ENCODE measurements at places on chromosomes 11 and 22. TPM values are rescaled to one million over a fixed set of nuclear protein-coding genes. Genes with fewer than 3 reads are reported as not detected.

DNA sequence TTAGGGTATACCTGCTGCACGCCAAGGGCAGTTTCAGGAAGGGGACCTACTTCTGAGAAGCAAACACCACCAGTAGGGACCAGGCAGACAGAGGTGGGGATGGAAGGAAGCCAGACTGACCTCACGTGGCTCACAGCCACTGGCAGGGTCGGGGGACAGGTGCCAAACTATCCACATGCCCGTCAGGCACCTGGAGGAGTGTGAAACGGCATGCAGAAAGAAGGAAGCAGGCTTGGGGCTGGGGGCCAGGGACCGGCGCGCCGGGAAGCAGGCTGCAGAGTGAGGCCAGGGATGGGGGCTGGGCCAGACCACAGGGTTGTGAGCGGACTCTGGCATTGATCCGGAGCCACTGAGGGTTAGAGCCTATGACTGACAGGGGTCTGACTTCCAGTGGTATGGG is 47.5 kb downstream of the CDKN1C start:
- H3K27me3 ChIP-seq, result no peaks in the 10 kb centered on the region
- H3K4me3 ChIP-seq, result no peak overlapping the region
- no peaks in the 10 kb centered on the region for H3K36me3 ChIP-seq
- H3K27ac ChIP-seq, result no peak overlapping the region

DNA sequence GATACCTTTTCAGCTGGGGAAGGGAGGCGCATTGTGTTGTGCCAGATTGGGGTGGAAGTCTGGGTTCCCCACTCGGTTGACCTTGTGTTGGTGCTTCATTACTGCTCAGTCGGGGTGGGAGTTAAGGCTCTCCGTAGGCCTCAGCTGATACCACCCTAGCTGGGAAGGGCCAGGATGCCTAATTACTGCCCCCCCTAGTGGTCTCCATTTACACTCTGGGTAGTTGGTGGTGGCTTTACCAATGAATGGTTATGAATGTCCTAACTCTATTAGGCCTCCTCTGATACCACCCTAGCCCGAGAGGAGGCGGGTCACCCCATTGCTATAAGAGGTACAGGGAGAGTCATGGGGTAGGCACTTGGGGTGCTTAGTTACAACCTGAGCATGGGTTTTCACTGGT is 27.5 kb upstream of the HIKESHI start:
- no peaks in the 10 kb centered on the region for H3K27me3 ChIP-seq
- no peak for DNase-seq
- no peaks in the 10 kb centered on the region for H3K4me1 ChIP-seq
- no peak overlapping the region for H3K4me3 ChIP-seq
- H3K36me3 ChIP-seq, result peaks cover 18% of the 10 kb centered on the region

DNA sequence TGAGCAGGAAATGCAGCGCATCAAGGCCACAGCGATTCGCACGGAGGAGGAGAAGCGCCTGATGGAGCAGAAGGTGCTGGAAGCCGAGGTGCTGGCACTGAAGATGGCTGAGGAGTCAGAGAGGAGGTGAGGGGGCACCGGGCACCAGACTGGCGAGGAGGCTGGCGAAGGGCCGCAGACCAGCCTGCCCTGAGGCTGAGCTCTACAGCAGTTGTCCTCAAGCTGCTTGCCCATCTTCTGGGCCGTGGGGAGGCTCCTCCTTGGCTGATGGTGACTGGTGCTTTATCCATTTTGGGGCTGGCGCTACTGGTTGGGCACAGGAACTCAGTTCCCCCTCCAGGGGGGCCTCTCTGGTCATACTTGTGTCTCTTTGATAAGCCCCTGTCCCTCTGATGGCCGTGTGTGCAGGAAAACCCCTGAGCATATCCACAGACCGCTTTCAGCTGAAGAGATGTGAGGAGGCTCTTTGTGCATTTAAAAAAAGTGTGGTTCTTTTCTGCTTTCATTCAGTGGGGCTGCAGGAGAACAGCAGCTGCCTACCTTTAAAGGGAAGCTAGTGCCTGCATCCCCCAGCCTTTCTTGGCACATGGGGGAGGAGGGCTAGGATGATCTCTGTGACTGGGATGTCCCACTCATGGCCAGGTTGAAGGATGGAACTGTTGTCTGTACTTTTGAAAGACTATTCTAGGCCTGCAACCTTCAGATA is 46.3 kb upstream of the CABP7 start:
- H3K4me3 ChIP-seq, result no peak overlapping the region
- no peak overlapping the region for H3K27ac ChIP-seq
- H3K36me3 ChIP-seq, result peaks cover 68% of the 10 kb centered on the region
- no peak for DNase-seq
- no peaks in the 10 kb centered on the region for H3K27me3 ChIP-seq
- H3K4me1 ChIP-seq, result no peaks in the 10 kb centered on the region

DNA sequence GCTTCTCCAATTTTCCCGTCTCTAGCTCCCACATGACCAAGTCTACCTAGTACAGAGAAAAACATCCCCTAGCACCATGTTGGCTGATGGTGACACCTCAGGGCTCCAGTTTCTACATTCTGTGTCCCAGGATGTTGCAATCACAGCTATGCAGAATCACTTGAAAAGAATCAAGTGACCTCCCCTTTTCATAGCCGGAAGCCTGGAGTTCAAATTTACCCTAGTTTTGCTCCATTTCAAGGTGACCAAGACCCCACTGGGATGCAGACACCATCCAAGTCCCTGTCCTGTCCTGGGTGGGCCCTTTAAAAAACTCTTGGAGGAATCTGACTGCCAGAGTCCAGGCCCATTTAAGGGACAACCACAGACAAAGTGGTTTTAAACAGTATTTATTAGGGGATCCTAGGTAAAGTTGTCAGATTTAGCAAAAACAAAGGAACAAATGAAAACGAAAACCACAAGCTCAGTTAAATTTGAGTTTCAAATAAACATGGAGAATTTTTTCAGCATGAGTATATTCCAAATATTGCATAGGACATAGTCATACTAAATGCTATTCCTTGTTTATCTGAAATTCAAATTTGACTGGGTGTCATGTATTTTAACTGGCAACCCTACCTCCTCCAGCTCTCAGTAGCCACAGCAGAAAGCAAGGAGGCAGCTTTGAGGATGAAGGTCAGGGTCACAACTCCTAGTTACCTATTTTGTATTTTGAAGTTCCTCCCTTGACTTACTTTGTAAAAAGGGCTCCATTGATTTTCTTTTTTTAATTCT is 52.4 kb downstream of the MIAT start:
- H3K4me3 ChIP-seq, result no peak overlapping the region
- DNase-seq, result peak; percentile 71
- peaks cover 29% of the 10 kb centered on the region for H3K4me1 ChIP-seq
- no peaks in the 10 kb centered on the region for H3K27me3 ChIP-seq
- peak overlapping the region; percentile 44 for H3K27ac ChIP-seq

TMEM258 gene
- 97.8 TPM for total RNA-seq

ELP4 gene
- total RNA-seq, result 12.9 TPM

RAB36 gene
- 5.0 TPM for total RNA-seq

P2RY6 gene
- 0.75 TPM for total RNA-seq

ELFN2 gene
- 2.8 TPM for total RNA-seq

GRCh38 chr11:61367406-61367805 is 5.2 kb downstream of the TMEM138 start:
- H3K27ac ChIP-seq, result no peak overlapping the region
- H3K27me3 ChIP-seq, result no peaks in the 10 kb centered on the region
- DNase-seq, result no peak
- H3K4me1 ChIP-seq, result peaks cover 27% of the 10 kb centered on the region

GRCh38 chr11:122984186-122985011 is 2.8 kb upstream of the BSX start:
- peaks cover 4% of the 10 kb centered on the region for H3K4me1 ChIP-seq
- no peak overlapping the region for H3K27ac ChIP-seq
- H3K36me3 ChIP-seq, result no peaks in the 10 kb centered on the region

LMO2 gene
- 1.8 TPM for total RNA-seq

UPK3A gene
- not detected for total RNA-seq

DNA sequence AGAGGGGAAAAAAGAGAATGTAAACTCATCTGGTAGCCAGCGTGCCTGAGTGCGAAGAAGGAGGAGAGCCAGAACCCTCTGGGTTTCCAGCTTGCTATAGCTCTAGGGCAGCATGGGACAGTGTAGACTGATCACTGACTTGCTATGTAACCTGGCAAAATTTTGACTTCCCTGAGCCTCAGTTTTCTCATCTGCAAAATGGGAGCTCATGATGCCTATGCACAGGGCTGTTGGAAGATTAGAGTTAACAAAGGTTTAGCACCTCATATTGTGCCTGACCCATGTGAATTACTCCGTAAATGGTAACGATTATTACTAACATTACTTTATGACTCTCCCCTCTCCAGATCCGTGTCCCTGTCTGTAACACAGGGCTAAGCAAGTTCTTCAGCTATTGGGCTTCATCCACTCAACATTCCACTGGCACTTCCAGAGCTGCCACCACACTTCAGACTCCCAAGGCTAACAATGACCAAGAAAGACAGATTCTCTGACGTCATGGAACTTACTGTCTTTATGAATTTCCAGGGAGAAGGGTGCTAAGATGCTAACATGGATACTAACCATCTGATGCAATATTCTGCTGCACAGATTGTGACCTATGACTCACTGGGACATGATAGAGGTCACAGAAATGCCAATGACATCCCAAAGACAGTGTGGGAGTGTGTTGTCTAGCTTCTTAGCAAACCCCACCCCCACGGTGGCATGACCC is 195.2 kb downstream of the TRIM29 start:
- H3K27me3 ChIP-seq, result peaks cover 13% of the 10 kb centered on the region
- no peaks in the 10 kb centered on the region for H3K4me1 ChIP-seq
- no peak overlapping the region for H3K4me3 ChIP-seq
- H3K27ac ChIP-seq, result no peak overlapping the region

GRCh38 chr11:82004537-82005213 is 729.0 kb downstream of the FAM181B start:
- no peaks in the 10 kb centered on the region for H3K36me3 ChIP-seq
- peaks cover 8% of the 10 kb centered on the region for H3K4me1 ChIP-seq
- H3K27ac ChIP-seq, result peak overlapping the region; percentile 67
- no peak overlapping the region for H3K4me3 ChIP-seq
- peak; percentile 0 for DNase-seq

SLC37A2 gene
- 1.3 TPM for total RNA-seq

OR4A16 gene
- total RNA-seq, result not detected

- H3K27me3 ChIP-seq, result no peaks in the 10 kb centered on the region
- no peaks in the 10 kb centered on the region for H3K36me3 ChIP-seq
- H3K4me1 ChIP-seq, result peaks cover 10% of the 10 kb centered on the region
- peak; percentile 44 for DNase-seq
- peak overlapping the region; percentile 82 for H3K27ac ChIP-seq
Observed at GRCh38 chr11:8963569-8964323, 496 bp downstream of the TMEM9B start.

SYCE3 gene
- total RNA-seq, result not detected

GRCh38 chr11:63226488-63227114 is 16.8 kb downstream of the SLC22A25 start:
- no peaks in the 10 kb centered on the region for H3K4me1 ChIP-seq
- DNase-seq, result no peak
- no peak overlapping the region for H3K4me3 ChIP-seq
- no peaks in the 10 kb centered on the region for H3K36me3 ChIP-seq
- H3K27me3 ChIP-seq, result no peaks in the 10 kb centered on the region

SAA4 gene
- total RNA-seq, result not detected

OR52H1 gene
- not detected for total RNA-seq

ART5 gene
- 4.1 TPM for total RNA-seq

DNA sequence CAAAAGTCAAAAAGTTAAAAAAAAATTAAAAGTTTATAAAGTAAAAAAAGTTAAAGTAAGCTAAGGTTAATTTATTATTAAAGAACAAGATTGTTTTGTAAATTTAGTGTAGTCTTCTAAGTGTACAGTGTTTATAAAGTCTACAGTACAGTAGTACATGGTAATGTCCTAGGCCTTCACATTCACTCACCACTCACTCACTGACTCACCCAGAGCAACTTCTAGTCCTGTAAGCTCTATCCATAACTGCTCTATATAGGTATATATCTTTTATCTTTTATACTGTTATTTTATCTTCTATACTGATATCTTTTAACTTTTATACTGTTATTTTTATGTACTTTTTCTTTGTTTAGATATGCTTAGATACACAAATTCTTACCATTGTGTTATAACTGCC is 11.2 kb downstream of the C2CD3 start:
- no peaks in the 10 kb centered on the region for H3K27me3 ChIP-seq
- DNase-seq, result no peak
- no peaks in the 10 kb centered on the region for H3K36me3 ChIP-seq
- H3K4me1 ChIP-seq, result peaks cover 8% of the 10 kb centered on the region

GRCh38 chr11:126414615-126415014 is 59.1 kb downstream of the ST3GAL4 start:
- H3K36me3 ChIP-seq, result no peaks in the 10 kb centered on the region
- peaks cover 5% of the 10 kb centered on the region for H3K4me1 ChIP-seq
- H3K27ac ChIP-seq, result no peak overlapping the region

LRRC32 gene
- total RNA-seq, result 43.7 TPM

DNA sequence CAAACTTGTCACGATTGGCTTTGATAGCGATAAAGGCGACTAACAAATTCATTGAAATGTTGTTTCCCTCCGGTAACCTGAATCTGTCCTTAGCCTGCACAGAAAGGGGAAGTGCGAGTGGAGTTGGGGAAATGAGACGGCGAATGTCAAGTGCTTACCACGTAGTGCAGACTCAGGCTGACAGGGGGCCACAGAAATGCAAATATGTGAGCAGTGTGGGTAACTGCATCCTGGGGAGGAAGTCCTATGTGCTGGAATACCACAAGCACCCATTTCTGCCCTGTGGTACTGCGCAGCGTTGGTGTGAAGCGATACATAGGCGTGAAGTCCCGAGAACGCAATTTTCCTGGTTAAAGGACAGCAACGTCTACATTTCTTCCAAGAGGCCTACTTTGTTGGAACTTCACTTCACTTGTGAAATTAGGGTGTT is 869 bp upstream of the EIF4ENIF1 start:
- peak overlapping the region; percentile 79 for H3K4me3 ChIP-seq
- H3K27me3 ChIP-seq, result no peaks in the 10 kb centered on the region
- peak overlapping the region; percentile 97 for H3K27ac ChIP-seq
- H3K36me3 ChIP-seq, result peaks cover 3% of the 10 kb centered on the region
- peaks cover 16% of the 10 kb centered on the region for H3K4me1 ChIP-seq

GRCh38 chr11:57479911-57480310 is 19.6 kb downstream of the RTN4RL2 start:
- H3K27me3 ChIP-seq, result peaks cover 69% of the 10 kb centered on the region
- H3K4me3 ChIP-seq, result no peak overlapping the region
- H3K36me3 ChIP-seq, result no peaks in the 10 kb centered on the region
- H3K4me1 ChIP-seq, result peaks cover 11% of the 10 kb centered on the region
- no peak overlapping the region for H3K27ac ChIP-seq

SLC22A25 gene
- not detected for total RNA-seq

LRRC55 gene
- total RNA-seq, result not detected

DNA sequence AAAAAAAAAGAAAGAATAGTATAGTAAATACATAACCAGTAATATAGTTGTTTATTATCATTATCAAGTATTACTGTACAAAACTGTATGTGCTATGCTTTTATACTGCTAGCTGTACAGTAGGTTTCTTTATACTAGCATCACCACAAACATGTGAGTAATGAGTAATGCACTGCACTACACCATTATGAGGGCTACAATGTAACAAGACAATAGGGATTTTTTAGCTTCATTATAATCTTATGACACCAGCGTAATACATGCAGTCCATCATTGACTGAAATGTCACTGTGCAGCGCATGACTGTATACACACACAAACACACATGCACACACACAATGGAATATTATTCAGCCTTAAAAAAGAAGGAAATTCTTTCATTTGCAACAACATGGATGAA is 111.5 kb upstream of the ZBED5 start:
- H3K4me1 ChIP-seq, result no peaks in the 10 kb centered on the region
- no peaks in the 10 kb centered on the region for H3K36me3 ChIP-seq
- H3K4me3 ChIP-seq, result no peak overlapping the region
- H3K27ac ChIP-seq, result no peak overlapping the region
- no peaks in the 10 kb centered on the region for H3K27me3 ChIP-seq

Data from astrocyte (in vitro differentiated cells and primary cell).